ENCODE measurements at places on chromosomes 2 and 18.

- DNase-seq, result no peak
Observed at GRCh38 chr2:239726631-239727181, 298.4 kb downstream of the NDUFA10 start.

GRCh38 chr2:227891673-227892072, 20.2 kb downstream of the DAW1 start:
- DNase-seq, result no peak

- peak; percentile 67 for DNase-seq
Observed at GRCh38 chr2:28507796-28508764, 12.2 kb downstream of the PLB1 start.

DNA sequence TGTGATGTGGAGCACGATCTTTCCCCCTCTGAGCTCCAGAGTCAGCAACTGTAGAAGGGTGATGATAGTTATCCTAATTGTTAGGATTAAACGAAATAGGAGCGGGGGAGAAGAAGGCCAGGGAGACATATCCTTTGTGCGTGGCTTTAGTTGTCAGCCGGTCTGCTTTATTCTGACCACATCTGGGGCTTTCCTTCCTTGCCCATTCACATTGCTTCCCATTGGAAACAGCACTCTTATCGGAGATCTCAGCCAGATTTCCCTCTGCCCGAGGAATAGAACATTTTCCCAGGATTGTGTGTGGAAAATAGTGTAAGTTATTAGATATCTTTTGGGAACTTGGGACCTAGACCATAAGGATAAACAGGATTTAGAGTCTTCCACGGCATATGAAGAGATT, 1.5 kb downstream of the RALB start:
- DNase-seq, result no peak

GRCh38 chr2:98583276-98583675, 25.0 kb downstream of the COA5 start:
- no peak for DNase-seq

GRCh38 chr18:2304378-2305175, 266.7 kb downstream of the METTL4 start:
- DNase-seq, result no peak

DNA sequence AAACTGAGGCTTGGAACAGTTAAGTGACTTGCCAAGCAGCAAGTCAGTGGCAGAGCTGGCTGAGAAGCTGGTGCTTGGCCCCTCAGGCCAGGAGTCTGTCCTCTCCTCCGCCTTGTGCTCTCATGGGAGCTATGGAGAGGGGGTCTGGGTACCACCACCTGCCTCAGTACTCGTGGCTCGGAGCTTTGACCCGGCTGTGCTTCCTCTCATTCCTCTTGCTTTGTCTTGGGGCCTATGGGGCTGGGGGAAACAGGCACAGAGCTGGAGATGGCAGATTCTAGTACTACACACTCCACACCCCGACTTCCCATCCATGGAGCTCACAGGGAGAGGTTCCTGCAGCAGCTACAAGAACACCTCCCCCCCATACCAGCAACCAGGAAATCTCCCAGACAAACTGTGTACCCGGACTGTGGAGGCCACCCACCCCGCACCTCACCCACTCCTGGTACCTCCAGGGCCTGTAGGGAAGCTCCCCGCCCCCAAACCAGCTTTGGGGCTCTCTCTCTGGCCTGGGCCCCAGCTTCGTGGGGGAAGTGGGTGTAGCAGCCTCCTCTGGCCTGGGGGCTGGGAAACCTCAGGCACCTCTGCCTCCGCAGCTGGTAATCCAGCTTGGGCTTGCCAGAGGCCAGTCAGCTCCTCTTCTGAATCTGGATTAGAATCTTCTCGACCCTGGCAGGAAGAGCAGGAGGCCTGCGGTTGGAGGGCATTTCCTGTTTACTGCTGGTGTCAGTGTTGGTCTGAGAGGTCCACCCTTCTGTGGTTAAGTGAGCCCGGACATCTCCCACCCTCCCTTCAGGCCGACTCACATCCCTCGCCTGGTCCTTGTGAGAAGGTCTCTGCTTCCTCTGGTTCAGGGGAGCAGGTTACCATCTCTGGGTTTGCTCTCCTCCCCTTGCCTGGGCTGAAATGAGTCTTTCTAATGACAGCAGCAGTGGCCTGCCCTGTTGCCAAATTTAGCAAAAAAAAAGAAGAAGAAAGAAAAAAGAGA, 22.3 kb upstream of the RHOB start:
- no peak for DNase-seq

- no peak for DNase-seq
Observed at GRCh38 chr2:142140434-142140845, 9.6 kb upstream of the LRP1B start.

DNA sequence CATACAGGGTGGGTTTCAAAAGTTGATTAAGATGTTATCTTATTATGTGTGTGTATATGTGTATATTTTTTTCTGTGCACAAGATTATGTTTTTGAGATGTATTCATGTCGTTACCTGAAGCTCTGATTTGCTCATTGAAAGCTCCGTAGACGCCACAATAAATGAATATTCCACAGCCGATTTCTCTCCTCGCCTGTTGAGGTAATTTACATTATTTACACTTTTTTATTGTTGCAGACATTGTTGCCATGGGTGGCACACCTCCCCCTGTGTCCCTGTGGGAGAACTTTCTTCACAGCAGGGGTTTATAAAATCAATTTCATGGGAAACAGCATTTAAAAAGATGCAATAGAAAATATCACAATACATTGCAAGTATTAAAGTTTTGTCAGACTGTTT, 100.6 kb downstream of the GLI2 start:
- no peak for DNase-seq

DNA sequence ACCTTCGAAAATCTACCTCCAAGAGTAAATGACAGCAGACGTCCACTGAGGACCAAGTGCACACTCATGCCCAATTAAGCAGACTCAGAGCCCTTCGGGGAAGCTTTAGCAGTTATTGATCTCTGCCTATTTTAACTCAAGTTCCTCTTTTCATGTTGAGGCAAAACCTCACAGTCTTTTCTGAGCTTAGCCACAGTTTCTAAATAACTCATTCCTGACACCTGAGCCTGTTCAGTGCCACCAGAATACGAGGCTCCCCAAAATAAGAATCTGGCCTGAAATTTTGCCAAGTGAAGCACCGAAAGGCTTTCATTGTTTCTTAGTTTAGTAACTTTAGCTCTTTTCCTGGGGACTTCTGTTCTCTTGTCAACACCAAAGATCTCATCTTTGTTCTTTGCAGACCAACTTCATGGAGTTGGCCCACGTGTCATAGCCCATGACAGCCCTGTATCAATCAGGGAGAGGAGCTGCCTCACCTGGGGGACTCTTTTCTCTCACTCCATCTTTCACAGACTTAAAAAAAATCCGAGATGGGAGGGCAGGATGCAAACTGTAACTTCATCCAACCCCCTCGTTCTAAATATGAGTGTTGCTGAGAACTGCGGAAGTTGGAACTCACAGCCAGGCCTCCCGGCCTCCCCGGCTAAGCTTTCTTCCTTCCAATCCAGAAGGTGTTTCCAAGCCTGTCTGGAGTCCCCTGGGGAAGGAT, 22.2 kb downstream of the INPP5D start:
- no peak for DNase-seq

DNA sequence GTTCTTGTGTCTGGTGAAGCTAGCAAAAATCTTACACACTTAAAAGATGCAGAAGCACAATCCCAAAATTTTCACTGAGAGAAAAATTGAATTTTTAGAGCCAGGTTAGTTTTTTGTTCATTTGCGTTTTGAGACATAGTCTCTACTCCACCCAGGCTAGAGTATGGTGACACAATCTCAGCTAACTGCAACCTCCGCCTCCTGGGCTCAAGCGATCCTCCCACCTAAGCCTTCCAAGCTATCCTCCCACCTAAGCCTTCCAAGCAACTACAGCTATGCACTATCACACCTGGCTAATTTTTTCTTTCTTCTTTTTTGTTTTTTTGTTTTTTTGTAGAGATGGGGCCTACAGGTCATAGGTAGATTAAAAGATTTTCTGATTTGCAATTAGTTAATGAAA, 113.1 kb upstream of the RAB6C start:
- no peak for DNase-seq

DNA sequence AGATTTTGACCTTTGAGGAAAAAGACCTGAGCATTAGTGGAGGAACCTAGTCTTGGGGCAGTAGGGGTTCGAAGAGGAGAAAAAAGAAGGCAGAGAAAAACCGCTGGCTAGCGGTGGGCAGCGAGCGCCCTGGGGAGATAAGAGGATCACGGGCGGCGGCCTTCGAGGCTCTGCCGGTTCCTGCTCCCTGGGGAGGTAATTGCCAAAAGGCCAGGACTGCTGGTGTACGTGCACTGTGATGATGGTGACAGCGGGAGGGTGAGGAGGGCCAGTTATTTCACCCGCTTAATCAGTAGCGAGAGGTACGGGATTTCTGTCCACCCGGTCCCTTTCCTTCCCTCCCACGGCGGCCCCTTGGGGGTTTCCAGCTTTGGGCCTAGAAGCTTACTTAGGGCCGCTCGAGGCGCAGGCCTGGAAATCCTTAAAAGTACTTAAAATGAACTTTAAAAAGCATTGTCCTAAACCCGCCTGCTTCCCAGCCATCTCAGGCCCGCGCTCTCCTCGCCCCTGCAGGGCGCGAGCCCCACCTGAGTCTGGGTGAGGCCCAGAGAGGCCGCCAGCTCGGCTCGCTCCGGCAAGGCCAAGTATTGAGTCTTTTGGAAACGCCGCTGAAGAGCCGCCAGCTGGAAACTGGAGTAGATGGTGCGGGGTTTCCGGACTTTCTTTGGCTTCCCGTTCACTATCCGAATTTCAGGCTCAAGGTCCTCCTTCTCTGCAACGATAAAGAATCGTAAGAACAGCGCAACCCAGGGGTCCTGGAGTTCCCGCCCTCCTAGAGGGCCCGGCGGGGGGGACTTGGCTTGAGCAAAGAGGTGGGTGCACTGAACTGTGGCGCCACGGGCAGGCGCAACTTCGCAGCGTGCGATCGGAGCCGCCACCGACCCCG, 1.5 kb downstream of the DLX2 start:
- DNase-seq, result no peak

GRCh38 chr2:11750422-11750821, 4.0 kb downstream of the LPIN1 start:
- DNase-seq, result peak; percentile 24

DNA sequence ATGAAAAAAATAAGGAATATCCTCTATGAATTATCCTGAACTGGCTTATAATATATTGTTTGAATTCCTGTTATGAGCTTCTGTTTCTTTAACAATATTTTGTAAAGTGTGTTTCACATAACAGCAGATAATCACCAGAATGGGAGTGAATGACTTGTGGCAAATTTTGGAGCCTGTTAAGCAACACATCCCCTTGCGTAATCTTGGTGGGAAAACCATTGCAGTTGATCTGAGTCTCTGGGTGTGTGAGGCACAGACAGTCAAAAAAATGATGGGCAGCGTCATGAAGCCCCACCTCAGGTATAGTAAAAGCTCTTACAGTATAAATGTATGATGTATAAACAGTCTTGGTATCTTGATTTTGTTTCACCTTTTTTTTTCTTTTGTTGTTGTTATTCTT, 5.9 kb downstream of the GEN1 start:
- DNase-seq, result no peak

DNA sequence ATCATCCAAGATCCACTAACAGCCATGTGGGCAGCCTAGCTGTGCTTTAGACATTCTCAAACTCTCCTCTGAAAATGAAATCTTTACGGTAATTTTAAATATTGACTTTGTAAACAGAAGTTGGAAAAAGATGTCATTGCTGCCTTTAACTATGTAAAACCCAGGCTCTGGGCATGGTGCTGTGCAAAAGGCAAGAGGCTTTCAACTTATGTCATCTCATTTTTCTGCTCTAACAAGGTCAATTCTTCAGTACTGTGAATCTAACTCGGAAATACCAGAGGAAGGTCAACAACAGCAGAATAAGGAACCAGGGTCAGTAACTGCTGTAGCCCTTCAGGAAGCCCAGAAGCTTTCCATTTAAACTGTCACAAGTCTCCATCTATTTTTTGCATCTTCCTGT, 37.0 kb upstream of the MPP4 start:
- DNase-seq, result no peak

- no peak for DNase-seq
Observed at GRCh38 chr2:175164235-175164634, 3.8 kb downstream of the ATF2 start.

DNA sequence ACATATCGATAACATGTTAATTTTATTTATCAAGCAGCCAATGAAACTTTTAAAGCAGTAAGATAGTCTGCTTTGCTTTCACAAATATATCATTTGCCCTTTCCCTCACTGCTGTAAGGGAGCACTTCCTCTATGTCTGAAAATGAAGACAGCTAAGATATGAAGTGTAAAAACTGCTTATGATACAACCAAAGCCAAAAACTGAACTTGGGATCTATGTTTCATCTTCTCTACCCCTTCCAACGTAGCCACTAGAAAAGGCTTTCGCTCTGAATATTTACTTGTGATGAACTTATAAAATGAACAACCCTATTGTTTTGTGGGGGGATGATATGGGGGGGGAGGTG, 140.3 kb downstream of the TCF4 start:
- no peak for DNase-seq

DNA sequence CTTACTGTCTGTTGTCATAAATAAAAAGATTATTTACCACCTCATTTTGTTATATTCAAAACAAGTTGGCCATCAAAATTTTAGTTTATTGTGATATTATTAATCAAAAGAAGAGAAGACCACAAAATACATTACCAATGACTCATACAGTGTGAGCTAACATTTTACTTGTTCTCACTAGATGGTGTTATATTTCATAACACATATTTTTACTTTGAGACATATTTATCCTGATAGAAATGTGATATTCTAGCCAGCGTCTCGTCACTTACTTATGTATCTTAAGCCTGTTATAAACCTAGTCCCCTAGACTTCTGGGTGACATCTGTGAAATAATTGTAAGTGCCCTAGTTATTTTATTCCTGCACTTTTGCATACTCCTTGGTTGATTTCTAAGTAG, 263.2 kb downstream of the CDH7 start:
- no peak for DNase-seq

DNA sequence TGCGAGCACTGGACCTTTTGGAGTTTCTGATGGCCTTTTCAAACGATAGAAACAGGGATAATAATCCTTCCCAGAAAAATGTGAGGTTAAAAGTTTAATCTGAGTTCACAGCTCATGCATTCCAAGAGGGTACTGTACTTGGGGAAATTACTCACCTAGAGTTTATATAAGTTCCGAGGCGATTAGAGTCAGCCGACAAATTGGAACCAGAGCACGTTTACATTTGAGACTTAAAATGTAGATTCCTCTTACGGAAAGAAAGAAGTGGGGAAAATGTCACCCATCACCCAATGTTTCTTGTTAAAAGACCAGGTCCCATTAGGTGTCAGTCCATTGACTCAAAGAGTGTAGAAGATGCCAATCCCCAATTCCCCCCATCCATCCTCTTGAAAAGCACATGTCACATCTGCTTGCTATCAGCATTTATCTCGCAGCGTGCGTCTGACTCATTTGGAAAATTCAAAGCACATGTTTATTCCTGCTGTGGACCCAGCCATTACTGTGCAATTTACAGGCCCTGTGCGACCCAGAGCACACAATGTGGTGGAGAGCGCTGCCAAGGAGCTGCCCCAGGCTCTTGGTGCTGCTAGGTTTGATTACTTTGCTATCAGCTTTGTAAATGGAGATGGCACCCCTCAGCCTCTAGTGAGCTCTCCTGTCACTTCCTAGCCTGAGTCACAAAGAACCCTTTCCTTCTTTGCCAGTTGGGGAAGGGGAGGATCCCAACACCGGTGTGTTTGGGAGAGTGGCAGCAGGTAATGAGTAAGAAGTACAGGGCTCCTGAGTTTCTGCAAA, 104.8 kb downstream of the COLEC12 start:
- no peak for DNase-seq

- no peak for DNase-seq
Observed at GRCh38 chr2:61714210-61714609, 139.7 kb downstream of the FAM161A start.
